ENCODE measurements at places on chromosomes 7 and 10. TPM values are rescaled to one million over a fixed set of nuclear protein-coding genes. Genes with fewer than 3 reads are reported as not detected.

Gene SHH
- total RNA-seq, result 0.99 TPM

Gene CCSER2
- total RNA-seq, result 38.8 TPM

Gene ASB15
- total RNA-seq, result not detected

DNA sequence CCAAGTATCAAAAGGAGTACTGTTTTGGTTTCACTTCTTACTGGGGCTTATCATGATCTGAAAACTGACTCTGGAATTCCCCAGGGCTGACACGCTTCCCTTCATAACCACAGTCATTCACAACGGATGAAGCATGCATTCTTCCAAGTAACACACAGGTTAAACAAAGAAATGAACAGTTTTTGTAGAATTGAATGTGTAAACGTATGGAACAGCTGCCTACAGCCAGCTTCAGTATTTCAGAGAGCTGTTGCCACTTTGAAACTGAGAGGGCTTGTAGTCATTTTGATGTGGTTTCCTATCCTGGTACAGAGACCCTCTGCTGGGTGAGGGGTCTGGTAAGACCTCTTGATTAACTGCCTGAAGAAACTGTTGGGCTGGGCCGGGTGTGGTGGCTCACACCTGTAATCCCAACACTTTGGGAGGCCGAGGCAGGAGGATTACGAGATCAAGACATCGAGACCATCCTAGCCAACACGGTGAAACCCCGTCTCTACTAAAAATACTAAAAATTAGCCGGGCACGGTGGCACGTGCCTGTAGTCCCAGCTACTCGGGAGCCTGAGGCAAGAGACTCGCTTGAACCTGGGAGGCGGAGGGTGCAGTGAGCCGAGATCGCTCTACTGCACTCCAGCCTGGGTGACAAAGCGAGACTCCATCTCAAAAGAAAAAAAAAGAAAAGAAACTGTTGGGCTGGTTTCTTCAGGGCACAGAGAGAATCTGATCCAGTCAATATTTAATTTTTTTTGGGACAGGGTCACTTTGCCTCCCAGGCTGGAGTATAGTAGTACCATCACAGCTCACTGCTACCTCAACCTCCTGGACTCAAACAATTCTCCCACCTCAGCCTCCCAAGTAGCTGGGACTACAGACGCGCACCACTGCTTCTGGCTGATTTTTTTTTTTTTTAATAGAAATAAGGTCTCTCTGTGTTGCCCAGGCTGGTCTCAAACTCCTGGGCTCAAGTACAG lies 4.7 kb downstream of the NFE2L3 start:
- no peak overlapping the region for H3K27ac ChIP-seq
- no peak for DNase-seq
- H3K27me3 ChIP-seq, result no peaks in the 10 kb centered on the region
- no peaks in the 10 kb centered on the region for H3K36me3 ChIP-seq
- H3K4me1 ChIP-seq, result peaks cover 9% of the 10 kb centered on the region

- no peak for DNase-seq
- no peaks in the 10 kb centered on the region for H3K27me3 ChIP-seq
- H3K4me1 ChIP-seq, result peaks cover 16% of the 10 kb centered on the region
These were observed 13.9 kb upstream of the FBXW4 start for GRCh38 chr10:101708870-101709269.

DNA sequence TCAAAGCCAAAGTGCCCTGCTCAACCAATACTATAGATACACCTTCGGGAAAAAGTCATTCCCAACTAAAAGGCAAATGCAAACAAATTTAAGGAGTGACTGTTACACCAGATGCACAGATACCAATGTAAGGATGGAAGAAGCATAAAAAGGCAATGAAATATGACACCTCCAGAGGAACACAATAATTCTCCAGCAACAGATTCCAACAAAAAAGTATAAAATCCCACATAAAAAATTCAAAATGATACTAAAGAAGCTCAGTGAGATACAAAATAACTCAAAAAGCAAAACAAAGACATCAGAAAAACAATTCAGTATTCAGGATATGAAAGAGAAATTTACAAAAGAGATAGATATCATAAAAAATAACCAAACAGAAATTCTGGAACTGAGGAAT lies 44.1 kb upstream of the ASAH2 start:
- no peaks in the 10 kb centered on the region for H3K36me3 ChIP-seq
- no peaks in the 10 kb centered on the region for H3K27me3 ChIP-seq
- H3K4me1 ChIP-seq, result no peaks in the 10 kb centered on the region

All from endodermal cell (in vitro differentiated cells).